ENCODE measurements at places on chromosomes 1 and 21.

GRCh38 chr21:44489962-44490361 is 34.7 kb downstream of the LRRC3 start:
- no peak for DNase-seq

GRCh38 chr1:53172426-53173128 is 24.0 kb upstream of the CPT2 start:
- DNase-seq = peak; percentile 77

GRCh38 chr1:115306146-115306545 is 31.9 kb downstream of the NGF start:
- DNase-seq = no peak

- DNase-seq = no peak
Observed at GRCh38 chr1:158102881-158103674, 77.6 kb upstream of the CD1D start.

- no peak for DNase-seq
Observed at GRCh38 chr1:4734791-4735190, 80.4 kb downstream of the AJAP1 start.

DNA sequence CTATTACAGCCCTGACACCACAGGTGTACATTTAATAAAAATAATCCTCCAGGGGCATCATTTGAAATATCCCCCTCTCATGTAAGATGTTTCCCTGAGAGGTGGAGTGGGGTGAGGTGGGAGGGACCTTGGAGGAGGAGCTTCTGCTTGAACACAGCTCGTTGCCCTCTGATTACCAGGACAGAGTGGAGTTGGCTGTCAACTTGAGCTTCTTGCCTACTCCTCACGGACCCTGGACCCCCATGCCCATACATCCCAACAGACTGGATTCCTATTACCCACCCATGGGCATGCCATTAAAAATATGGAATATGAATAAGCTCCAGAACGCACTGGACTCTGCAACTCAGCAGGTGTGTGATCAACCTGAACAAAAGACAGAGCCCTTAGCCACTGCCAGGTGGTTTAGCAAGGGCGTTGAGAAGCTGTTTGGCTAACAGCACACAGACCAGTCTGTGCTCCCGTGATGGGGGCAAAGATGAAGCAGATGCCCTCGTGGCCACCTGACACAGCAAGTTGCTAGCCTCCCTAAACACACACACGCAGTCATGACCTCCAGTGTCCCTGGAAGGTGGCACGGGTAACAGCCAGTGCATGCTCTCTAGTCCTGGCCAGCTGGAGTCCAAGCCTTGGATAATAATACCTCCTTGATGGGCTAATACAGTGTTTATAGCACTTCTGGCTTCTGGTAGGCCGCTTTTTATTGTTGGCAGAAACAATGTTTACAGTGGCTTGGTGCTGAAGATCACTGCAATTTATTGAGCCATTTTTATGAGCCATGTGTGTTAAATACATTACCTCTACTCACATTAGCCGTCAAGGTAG is 155.0 kb downstream of the TOMM20 start:
- DNase-seq = no peak

- no peak for DNase-seq
Observed at GRCh38 chr21:28938726-28939125, 54.0 kb downstream of the LTN1 start.

DNA sequence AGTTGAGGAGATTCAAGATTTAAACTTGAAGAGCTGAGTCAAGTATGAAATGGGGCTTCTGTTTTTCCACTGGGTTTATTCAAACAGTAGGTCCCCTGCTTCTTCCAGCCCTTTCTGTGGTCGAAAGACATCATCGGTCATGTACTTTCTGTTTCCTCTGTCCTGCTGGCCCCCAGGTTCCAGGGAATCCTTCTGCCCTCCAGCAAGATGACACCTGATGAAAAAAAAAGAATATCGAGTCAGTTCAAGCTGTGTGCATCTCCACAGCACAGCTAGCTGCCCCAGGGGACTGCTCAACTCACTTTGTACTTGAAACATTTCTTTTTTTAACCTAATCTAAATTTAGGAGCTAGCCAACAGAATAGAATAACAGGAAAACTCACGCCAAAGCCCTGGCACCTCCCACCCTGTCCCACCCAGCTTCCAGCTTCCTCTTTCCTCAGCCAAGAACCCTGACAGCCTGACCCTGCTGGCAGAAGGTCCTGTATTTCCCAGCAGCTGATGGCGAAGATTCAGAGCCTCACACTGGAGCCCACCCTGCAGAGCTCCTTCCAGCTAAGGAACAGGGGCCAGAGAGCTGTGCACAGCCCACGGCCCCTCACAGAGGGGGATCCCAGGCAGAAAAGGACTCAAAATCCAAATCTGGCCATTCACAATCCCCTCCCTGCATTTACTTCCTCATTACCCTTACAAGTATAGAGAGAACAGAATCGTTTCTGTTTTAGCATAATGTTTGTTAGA is 176.5 kb downstream of the PSMG1 start:
- no peak for DNase-seq

GRCh38 chr1:31812158-31812829 is 3.5 kb downstream of the SPOCD1 start:
- DNase-seq = no peak

DNA sequence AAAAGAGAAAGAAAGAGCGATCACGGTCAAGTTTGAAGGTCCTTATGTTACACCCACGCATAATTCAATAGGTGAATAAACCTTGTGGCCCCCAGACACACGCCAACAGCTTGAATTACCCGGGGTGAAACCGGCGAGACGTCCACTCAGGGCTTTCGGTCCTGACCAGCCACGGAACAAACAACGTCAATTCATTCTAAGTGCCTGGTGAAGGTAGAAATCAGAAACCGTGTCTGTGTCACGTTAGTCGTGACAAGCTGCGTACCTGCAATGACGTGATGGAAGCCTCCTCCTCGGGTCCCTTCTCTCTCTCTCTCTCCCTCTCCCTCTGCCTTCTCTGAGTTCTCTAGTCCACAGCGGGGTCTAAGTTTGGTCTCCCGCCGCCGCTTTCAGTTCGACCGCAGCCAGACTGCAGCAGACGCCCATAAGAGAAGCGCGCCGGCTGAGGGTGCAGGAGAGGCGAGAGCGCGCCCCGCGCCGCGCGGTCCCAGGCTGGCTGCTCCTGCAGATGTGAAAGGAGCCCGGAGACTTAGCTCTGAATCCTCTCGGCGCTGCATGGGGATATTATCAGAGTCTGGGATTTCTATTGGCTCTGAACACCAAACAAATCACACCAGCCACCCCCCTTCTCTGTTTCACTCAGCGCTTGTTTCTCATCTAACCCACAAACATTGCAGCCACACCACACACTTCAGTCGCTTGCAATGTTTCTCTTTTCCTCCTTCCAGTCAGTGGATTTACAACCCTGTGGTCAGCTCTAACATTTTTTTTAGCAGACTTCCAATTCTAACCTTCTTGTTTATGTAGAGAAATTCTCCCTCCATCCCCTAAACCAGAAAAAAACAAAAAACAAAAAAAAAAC is at the start of gene GREM2:
GREM2 (minus strand) TSS at position 537 of the 862 bp plus-strand sequence. CDS start 118,680 bp downstream, outside the sequence.
- DNase-seq = peak; percentile 92

DNA sequence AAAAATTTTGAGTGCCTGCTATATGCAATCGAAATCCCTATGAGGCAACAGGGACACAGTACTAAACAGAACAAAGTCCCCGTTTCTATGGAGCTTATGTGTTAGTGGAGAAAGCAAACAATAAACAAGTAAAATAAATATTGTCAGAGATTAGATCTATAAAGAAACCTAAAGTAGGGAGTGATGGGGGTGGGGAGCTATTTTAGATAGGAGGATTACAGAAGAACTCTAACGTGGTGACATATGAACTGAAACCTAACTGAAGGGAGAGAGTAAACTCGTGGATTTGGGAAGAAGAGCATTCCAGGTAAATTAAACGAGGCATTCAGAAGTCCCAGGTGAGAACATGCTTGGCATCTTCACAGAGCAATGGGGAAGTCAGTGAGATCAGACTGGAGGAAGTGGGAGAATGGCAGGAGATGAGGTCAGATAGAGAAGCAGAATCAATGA is 154.5 kb downstream of the DENND1B start:
- no peak for DNase-seq

- no peak for DNase-seq
Observed at GRCh38 chr1:70315782-70316181, 38.7 kb downstream of the ANKRD13C start.

DNA sequence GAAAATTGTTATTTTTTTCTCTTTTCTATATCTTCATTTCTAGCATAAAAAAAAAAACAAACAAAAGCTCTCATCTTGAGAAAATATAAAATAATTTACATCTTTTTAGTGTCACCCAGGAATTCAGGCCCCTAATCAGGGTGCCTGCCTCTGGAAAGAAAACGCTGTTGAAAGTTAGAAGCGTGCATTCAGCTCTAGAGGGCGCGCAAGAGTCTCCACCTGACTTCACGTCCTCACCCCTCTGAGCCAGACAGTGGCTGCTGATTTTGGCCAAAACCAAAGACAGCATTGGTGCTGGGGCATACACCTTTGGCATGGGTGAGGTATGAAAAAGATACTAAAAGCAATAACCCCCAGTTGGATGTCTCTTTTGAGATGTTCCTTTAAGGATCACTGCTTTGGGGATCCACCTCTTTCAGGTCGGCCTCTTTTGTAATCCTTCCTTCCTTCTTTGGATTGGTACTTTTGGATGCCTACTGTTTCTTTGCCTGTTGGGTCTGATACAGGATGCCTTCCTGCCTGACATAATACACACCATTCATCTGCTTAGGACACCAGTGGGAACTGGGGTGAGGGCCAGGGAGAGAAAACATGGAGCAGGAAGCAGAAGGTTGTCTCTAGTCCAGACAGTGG is 77.6 kb upstream of the CHRM3 start:
- no peak for DNase-seq

GRCh38 chr1:228445843-228446650 is 29.4 kb upstream of the TRIM17 start:
- DNase-seq = peak; percentile 52

DNA sequence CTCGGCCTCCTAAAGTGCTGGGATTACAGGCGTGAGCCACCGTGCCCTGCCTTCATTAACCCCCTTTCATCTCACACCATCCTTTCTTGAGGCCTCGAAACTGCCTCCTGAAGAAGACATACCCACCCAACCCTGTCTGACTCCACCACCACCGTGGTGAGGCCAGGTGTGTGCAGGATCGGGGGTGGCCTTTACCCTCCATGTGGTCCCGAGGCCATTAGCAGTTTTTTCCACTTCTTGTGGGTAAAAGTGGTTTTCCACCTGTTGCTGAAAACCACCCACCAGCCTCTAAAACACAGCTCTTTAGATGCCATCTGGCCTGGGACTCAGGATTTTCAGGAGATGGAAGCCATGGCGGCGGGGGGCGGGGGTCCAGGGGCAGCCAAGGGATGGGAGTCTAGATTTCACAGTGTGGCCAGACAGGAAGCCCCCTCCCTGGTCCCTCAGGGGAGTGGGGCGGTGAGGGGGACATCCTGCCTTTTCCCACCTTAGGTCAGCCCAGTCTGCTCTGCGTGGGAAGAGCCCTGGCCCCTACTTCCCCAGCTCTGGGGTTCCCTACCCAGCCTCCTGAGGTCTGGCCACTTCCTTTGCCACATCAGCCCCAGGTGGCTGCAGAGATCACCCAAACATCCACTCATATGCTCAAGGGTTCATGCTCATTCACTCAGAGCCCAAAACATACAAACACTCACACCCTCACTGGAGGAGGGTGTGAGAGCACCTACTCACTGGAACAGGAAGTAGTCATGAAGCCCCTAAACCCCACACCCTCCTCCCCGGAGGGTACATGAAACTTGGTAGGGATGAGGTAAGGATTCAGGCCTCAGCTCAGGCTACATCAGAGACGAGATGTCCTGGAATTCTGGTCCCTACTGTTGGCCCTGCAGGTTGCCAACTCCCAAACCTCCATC is 2.3 kb downstream of the FGR start:
- no peak for DNase-seq

DNA sequence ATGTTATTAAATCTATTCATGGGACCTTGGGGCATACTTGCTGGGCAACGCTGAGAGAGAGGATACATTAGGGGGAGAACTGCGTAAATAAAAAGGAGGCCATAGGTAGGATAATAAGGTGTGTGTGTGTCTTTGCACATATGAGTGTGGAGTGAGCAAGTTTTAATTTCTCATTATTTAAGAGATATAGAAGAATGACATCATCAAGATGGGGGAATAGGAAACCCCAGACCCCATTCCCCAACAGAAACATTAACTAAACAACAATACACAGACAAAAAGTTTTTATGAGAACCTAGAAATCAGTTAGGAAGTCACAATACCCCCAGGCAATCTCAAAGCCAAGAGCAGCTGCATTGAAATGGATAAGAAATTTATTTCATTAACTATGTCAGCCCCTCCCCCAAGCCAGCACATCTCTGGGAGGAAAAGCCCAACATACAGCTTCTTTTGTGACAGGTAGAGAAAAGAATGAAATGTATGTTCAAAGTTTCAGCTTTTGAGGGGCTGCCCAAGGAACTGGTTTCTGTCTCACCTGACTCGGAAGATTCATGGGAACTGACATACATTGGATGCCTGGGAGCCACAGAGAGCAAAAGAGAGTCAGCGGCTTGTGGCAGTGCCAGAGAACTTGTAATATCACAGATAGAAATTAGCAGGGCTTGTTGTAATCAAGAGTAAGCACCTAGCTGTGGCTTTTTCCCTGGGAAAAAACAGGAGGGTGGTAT is 234.3 kb upstream of the NFIA start:
- no peak for DNase-seq

GRCh38 chr1:202216691-202217090 is 23.1 kb downstream of the LGR6 start:
- DNase-seq = no peak

GRCh38 chr1:31707711-31708110 is 3.9 kb upstream of the COL16A1 start:
- peak; percentile 73 for DNase-seq

DNA sequence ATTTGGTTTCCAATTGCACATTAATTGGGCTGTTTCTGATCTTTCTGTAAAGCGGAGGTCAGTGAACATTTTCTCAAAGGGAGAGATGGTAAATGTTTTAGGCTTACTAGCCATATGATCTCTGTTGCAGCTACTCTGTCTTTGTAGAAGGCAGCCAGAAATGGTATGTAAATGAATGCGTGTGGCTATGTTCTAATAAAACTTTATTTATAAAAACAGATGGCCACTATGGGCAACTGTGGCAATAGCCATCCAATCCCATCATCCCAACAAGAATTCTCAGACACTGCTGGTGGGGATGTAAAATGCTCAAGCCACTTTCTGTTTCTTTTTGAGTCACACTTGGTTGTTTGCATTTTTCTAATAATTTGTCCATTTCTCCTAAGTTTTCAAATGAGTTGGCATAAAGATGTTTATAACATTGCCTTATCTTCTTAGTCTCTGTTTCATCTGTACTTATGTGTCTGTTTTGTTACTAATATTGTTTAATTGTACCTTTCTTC is 448.8 kb upstream of the VAMP3 start:
- DNase-seq = no peak

GRCh38 chr1:41293779-41294178 is 51.7 kb upstream of the SCMH1 start:
- no peak for DNase-seq

GRCh38 chr1:7252411-7253117 is 467.3 kb downstream of the CAMTA1 start:
- DNase-seq = no peak

- peak; percentile 12 for DNase-seq
Observed at GRCh38 chr1:217134857-217135568, 411.8 kb upstream of the ESRRG start.
